CD4-positive, alpha-beta T cell treated with Interleukin-6 for 4 hours (primary cell): ENCODE measurements at places on chromosomes 11 and 22.
A peak's percentile ranks its signal among the peaks of the same experiment; 100 is the strongest.

GRCh38 chr11:44613153-44613552, 47.7 kb downstream of the CD82 start:
- no peak for DNase-seq

DNA sequence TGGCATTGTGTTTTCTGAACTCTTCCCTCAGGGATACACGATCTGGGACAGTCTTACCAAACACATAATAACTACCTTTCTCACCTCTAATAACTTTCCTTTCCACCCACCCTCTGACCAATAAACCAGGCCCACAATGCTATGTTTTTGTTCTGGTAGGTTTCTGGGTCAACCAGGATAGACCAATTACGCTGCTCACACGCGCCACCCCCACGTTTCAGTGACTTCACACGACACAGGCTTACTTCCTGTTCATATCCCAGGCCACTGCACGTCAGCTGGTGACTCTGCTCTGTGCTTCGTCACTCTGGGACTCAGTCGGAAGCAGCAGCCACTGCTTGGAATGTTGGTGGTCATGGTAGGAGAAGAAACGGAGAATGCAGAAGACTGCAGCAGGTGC, 2.5 kb downstream of the KRTAP5-4 start:
- peak; percentile 23 for DNase-seq

- DNase-seq, result no peak
Observed at GRCh38 chr11:86681483-86681756, 9.0 kb upstream of the ME3 start.

GRCh38 chr22:47333625-47334024, 571.2 kb downstream of the TBC1D22A start:
- DNase-seq, result no peak

- no peak for DNase-seq
Observed at GRCh38 chr22:39313258-39314001, 6.0 kb downstream of the RPL3 start.

- no peak for DNase-seq
Observed at GRCh38 chr11:131642756-131643531, 272.5 kb downstream of the NTM start.

DNA sequence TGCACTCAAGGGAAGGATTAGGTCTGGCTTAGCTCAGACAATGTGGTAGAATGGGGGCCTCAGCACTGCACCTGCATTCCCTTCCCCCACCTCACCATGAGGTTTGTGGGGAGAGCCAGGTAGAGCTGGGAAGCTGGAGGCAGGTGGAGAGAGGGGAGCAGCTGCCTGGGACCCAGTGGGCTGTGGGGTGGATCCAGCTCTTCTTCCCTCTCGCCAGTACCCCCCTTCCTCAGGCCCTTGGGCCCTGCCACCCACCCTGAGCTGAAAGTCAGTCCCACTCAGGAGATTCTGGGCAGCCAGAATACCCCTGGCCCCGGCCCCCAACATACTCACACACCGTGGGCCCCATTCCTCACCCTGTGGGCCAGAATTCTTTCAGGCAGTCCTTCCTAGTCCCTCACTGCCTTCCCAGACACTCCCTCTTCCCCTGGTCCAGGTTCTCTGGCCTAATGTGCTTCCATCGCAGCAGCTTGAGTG, 3.1 kb upstream of the POLD4 start:
- no peak for DNase-seq

DNA sequence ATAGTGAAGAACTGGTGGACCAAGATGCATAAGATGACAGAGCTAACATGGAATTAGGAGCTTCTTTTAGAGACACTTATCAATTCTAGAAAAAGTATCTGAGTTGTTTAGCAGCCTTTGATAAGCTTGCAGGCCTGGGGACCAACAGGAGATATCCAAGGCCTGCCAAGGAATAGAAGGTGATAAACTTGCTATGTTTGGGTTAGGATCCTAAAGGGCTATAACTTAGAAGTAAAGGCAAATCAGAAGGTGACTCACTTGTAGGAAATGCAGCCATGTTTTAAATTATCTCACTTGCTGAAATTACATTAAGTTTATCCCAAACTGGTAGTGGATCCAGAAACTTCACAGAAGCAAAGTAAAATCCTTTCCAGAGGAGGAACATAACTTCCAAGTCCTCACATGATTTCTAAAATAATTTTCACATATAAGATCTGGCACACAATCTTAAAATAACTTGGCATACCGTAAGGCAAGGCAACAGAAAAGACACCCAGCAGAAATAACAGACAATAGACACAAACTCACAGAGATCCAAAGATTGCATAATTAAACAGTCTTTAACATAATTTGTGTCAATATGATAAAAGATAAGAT, 69.6 kb upstream of the TEAD1 start:
- DNase-seq, result no peak

GRCh38 chr11:64102005-64102738, 63.7 kb downstream of the MACROD1 start:
- no peak for DNase-seq
